ENCODE measurements at places on chromosomes 6 and 20.

DNA sequence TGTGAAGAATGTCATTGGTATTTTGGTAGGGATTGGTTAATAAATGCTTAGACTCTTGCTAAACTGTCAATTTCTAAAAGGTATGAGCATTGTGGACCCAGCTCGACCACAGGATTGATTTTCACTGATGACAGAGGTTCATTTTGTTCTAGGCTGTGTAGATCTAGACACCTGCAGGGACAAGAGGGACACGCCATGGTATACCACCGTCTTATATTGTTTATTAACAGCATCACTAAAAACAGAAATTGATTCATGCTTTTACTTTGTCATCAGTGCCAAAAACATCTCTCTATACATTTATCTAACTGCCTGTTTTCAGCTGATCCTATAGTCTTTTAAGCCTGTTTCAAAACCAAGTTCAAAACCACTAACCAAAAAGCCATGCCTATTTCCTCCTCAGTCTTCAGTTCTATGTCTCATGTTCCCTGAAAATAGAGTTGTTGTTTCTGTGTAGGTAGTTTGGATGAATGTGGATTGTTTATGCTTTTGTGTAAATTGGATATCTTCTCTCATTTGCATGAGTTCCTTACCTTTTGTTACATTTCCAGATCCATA, 109.8 kb downstream of the JAG1 start:
- no peak for DNase-seq

GRCh38 chr6:138817799-138818198, 21.9 kb downstream of the ECT2L start:
- DNase-seq, result no peak

DNA sequence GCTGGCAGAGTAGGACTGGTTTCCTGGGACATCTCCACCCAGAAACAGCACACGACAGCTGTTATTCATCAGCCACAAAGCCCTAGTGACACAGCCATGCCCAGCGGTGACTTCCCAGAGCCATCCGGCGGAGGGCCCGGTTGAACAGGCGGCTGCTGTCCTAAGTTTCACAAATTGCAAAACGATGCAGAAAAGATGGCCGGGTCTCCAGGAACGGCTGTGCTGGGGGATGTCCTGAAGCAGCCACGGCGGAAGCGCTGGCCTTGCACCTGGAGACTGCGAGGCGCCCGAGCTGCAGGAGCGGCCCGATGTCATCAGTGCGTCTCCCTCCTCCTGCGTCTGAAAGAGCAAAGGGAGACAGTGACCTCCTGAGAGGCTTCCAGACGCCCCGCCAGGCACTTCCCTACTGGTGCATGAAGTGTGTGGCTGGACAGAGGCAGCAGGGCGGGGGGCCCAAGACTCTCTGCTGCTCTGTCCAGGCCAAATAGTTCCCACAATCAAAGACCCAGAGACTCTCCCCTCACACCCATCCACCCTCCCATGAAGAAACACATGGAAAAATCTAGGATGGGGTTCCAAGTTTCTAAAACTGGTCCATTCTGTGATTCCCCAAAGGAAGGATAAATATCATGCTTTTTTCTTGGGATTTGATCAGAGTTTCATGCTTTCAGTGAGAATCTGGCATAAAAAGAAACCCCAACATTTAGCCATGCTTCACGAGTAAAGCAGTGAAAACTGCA, 44.0 kb downstream of the SSR1 start:
- DNase-seq, result no peak

DNA sequence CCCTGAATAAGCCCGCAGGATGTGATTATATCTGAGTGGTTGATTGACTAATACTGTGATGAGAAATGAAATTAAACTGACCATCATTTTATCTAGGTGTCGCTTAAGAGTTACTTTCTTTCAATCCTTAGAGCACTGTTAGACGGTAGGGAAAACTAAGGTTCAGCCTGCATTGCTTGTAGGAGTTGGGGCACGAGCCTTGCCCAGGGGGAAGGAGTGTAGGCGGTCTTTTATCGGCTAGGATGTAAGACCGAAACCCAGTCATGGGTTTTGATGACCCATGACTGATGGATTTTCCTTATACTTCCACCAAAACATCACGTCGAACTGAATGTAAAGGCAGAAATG, 392 bp upstream of the TASP1 start:
- DNase-seq, result no peak

GRCh38 chr6:74554041-74554440, 651.8 kb downstream of the COL12A1 start:
- DNase-seq, result no peak

DNA sequence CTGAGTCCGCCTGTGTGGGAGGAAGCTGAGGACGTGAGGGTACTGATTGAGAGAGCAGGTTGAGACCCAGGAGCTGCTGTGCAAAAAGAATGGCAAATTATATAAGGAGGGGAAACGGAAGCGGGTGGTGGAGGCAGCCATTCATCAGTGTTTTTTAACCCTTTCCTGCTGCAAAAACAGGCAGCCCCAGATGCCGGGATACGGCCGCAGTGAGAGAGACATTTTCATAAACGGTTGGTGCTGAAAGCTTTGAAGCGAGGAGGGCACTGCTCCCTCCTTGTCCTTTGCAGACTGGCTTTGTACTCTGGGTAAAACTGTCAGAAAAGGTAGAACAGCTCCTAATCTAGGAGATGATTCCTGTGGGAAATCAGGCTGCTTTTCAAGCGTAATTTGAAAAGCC, 56.4 kb downstream of the TTI1 start:
- DNase-seq, result no peak

- peak; percentile 21 for DNase-seq
Observed at GRCh38 chr6:6591778-6592465, 3.4 kb downstream of the LY86 start.

- no peak for DNase-seq
Observed at GRCh38 chr6:104689551-104690205, 170.0 kb downstream of the HACE1 start.

- DNase-seq, result no peak
Observed at GRCh38 chr6:109194880-109195279, 99.6 kb downstream of the CEP57L1 start.

DNA sequence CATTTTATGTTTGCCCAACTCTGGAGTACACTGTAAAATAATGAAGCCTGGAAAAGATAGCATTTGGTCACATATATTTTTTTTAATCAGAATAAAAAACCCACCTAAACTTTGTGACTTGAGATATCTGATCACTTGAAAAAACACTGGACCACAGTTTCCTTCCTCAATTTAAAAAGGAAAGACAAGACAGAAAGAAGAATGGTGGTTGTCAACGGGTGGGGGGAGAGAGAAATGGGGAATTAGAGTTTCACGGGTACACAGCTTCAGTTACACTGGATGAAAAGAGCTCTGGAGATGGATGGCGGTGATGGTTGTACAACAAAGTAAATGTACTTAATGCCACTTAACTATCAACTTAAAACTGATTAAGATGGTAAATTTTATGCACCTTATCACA, 14.7 kb upstream of the DST start:
- DNase-seq, result no peak

- DNase-seq, result no peak
Observed at GRCh38 chr20:63177134-63177784, 38.7 kb downstream of the YTHDF1 start.

GRCh38 chr20:17457588-17458190, 73.5 kb downstream of the BFSP1 start:
- DNase-seq, result no peak

DNA sequence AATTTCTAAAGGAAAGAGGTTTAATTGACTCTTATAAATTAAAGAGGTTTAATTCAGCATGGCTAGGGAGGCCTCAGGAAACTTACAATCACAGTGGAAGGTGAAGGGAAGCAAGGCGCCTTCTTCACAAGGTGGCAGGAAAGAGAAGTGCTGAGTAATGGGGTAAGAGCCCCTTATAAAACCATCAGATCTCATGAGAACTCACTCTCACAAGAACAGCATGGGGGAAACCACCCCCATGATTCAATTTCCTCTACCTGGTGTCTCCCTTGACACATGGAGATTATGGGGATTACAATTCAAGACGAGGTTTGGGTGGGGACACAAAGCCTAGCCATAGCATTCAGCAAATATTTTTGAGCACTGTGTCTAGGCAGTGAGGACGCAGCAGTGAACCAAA, 3.9 kb upstream of the IPCEF1 start:
- no peak for DNase-seq

GRCh38 chr20:1622450-1622849, 2.6 kb upstream of the SIRPB1 start:
- peak; percentile 58 for DNase-seq

- no peak for DNase-seq
Observed at GRCh38 chr6:33815854-33816253, 12.1 kb upstream of the MLN start.

GRCh38 chr6:125944434-125944816, 12.1 kb upstream of the HINT3 start:
- no peak for DNase-seq

DNA sequence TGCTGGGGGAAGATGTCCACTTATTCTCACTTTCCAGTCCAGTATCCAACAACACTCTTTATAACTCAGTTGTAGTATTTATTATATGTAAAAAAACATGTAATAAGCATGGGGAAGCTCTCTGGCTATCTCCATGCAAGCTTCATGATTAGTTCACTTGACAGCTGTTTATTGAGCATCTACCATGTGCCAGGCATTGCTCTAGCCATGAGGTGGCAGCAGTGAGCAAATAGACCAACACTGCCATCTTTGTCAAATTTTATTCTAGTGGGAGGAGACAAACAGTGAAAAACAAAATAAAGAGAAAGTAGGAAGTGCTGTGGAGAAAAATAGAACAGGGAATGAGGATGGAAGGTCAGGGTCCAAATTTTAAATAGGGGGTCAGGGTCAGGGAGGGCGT, 131.8 kb downstream of the CFAP61 start:
- no peak for DNase-seq

DNA sequence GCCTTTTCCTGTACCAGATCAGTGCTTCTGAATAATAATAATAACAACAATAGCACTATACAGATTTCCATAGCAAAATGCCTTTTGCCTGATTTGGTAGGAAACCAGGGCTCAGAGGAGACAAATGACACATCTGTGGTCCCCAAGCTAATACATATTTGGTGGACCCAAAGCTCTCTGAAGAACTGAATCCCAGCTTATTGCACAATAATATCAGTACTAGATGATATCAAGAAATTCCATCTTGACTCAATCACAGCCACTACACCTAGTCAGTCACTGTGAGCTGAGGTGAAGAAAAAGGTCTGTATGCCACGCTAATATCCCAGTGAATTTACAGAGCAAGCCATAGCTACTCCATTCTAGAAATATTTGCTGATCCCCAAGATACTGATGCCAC, 270.6 kb upstream of the RIN2 start:
- no peak for DNase-seq

DNA sequence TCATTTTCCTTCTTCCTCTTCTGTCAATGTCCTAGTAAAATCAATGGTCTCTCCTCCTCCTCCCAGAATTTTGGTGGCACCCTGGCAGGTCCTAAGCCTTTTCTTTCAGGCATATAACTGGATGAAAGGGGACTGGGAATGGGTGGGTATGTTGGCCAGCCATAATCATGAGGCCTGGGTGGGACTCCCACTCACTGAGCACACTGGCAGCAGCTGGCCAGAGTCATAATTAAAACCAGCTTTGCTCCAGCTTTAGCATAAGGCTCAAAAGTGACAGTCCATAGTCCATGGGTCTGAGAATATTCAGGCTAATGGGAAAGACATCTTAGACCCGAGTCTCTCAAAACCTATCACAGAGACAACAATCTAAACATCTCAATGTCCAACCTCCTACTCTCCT, 190.0 kb upstream of the BTBD3 start:
- no peak for DNase-seq

GRCh38 chr20:48898896-48899530, 22.5 kb upstream of the ARFGEF2 start:
- no peak for DNase-seq

DNA sequence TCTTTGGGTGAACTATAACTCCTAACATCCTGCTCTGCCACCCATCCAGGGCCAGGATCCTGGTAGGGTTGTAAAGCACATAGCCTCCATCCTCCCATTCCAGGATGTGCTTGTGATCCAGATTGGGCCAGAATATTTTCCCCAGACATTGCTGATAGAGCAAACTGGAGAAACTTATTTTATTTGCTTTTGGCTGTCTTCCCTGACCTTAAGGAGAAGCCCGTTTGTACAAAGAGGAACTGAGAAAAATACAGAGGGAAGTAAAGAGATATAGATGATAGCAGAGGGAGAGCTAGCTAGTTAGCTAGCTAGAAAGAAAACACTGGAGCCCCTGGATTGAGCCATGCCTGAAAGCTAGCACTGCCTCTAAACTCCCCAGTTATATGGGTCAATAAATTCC, 9.0 kb upstream of the HDAC2 start:
- DNase-seq, result no peak

GRCh38 chr6:111558690-111559187, 46.9 kb downstream of the TRAF3IP2 start:
- DNase-seq, result no peak

- DNase-seq, result no peak
Observed at GRCh38 chr6:81889377-81890053, 137.0 kb upstream of the TENT5A start.

- no peak for DNase-seq
Observed at GRCh38 chr6:34536251-34536958, 19.7 kb downstream of the SPDEF start.

GRCh38 chr6:36924131-36924530, 30.4 kb upstream of the PI16 start:
- DNase-seq, result no peak

GRCh38 chr20:49785852-49786175, 26.8 kb upstream of the SLC9A8 start:
- no peak for DNase-seq

DNA sequence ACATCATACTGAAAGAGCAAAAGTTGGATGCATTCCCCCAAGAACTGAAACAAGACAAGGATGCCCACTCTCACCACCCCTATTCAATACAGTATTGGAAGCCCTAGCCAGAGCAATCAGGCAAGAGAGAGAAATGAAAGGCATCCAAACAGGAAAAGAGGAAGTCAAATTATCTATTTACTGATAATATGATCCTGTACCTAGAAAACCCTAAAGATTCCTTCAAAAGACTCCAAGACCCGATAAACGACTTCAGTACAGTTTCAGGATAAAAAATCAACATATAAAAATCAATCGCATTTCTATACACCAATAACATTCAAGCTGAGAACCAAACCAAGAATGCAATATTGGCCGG, 14.5 kb downstream of the CDK19 start:
- no peak for DNase-seq

- peak; percentile 84 for DNase-seq
Observed at GRCh38 chr20:63863798-63864544, 1.1 kb upstream of the TPD52L2 start.

GRCh38 chr20:37343212-37343993, 2.5 kb upstream of the SRC start:
- no peak for DNase-seq

GRCh38 chr6:157823528-157824370, 703 bp downstream of the SNX9 start:
- peak; percentile 74 for DNase-seq

- no peak for DNase-seq
Observed at GRCh38 chr20:24318569-24319352, 150.7 kb upstream of the SYNDIG1 start.

GRCh38 chr6:20349225-20349624, 52.5 kb upstream of the E2F3 start:
- DNase-seq, result no peak

Data from CD4-positive, alpha-beta T cell treated with Interleukin-4 for 4 hours (primary cell).